ENCODE measurements at places on chromosomes 5 and 9. TPM values are rescaled to one million over a fixed set of nuclear protein-coding genes. Genes with fewer than 3 reads are reported as not detected.

PLPP7 gene
- total RNA-seq: not detected

EPB41L4B gene
- total RNA-seq: not detected

IFNB1 gene
- total RNA-seq: not detected

ADGRD2 gene
- not detected for total RNA-seq

PCDH1 gene
- not detected for total RNA-seq

BASP1 gene
- total RNA-seq: 0.69 TPM

ADAMTSL1 gene
- not detected for total RNA-seq

CARTPT gene
- not detected for total RNA-seq

ZDHHC11 gene
- 15.3 TPM for total RNA-seq

DELE1 gene
- 83.1 TPM for total RNA-seq

FIBCD1 gene
- not detected for total RNA-seq

PCDHGB2 gene
- 0.64 TPM for total RNA-seq

Measured in CD4-positive, alpha-beta memory T cell (primary cell).